ENCODE measurements at places on chromosomes 16 and 17. TPM values are rescaled to one million over a fixed set of nuclear protein-coding genes. Genes with fewer than 3 reads are reported as not detected.

DNA sequence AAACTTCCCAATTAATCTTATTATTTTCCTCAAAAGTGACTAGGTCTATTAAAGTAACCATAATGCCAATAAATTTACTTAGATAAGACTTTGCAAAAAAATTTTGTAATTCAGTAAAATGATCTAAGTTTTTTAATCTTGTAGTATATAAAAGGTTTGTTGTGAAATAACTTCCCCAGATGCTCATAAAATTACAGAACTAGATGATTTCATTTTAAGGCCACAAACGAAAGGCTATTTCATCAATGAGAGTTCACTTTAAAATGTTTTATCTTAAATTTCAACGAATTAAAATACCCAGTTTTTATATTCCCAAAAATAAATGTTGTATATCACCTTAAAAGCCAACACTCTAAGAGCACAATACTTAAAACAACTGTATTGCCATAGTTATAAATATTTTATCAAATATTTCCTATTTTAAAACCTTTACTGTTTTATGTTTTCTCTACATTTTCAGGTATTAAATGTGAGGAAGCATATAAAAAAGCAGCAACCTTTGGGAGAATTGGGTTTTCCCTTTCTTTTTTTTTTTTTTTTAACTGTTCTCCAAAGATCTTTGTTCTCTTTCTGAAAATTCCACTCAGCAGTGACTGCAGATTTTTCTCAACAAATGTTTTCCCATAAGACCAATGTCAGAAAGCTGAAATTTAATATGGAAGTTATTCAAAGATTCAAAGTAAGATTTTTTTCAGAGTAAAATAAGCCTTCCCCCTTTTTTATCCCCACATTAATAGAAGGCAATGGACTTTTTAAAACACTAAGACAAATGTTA is 169.9 kb downstream of the CYB561 start:
- no peak overlapping the region for H3K4me3 ChIP-seq
- H3K27ac ChIP-seq = no peak overlapping the region
- H3K4me1 ChIP-seq = peaks cover 31% of the 10 kb centered on the region
- DNase-seq = no peak

DNA sequence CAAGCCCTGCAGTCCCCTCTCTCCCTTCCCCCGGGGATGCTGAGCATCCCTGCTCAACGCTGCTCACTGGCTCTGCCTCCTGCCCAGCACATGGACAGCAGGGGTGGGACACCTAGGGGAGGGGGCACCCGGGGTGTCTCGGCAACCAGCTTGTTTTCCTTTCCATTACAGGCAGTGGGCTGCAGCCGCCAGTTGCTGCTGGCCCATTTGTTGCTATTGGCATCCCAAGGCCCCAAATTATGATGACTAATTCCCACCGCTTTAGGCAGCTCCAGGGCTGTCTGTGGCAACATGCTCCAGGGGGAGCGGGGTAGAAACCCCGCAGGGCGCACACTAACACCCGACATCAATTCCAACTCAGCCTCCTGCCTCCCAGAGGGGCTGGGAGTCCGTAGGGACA is 4.9 kb downstream of the SDK2 start:
- H3K36me3 ChIP-seq = no peaks in the 10 kb centered on the region
- peaks cover 2% of the 10 kb centered on the region for H3K27me3 ChIP-seq
- peaks cover 14% of the 10 kb centered on the region for H3K4me1 ChIP-seq
- no peak for DNase-seq

DNA sequence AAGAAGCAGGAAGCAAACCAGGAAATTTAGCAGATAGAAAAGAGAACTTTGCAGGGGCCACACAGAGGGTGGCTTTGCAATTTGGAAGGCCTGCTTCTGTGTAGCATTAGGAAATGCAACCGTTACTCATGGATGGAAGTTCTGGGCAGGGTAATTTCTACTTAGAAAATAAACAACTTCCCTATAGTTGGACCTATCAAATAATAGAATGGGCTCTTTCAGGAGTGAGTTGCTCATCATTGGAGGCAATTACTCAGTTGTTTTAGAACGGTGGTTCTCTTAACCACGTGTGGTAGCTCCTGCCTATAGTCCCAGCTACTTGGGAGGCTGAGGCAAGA is 25.8 kb upstream of the HS3ST2 start:
- H3K27ac ChIP-seq = no peak overlapping the region
- H3K36me3 ChIP-seq = no peaks in the 10 kb centered on the region
- no peak for DNase-seq
- no peak overlapping the region for H3K4me3 ChIP-seq
- peaks cover 5% of the 10 kb centered on the region for H3K27me3 ChIP-seq
- peaks cover 5% of the 10 kb centered on the region for H3K4me1 ChIP-seq

DNA sequence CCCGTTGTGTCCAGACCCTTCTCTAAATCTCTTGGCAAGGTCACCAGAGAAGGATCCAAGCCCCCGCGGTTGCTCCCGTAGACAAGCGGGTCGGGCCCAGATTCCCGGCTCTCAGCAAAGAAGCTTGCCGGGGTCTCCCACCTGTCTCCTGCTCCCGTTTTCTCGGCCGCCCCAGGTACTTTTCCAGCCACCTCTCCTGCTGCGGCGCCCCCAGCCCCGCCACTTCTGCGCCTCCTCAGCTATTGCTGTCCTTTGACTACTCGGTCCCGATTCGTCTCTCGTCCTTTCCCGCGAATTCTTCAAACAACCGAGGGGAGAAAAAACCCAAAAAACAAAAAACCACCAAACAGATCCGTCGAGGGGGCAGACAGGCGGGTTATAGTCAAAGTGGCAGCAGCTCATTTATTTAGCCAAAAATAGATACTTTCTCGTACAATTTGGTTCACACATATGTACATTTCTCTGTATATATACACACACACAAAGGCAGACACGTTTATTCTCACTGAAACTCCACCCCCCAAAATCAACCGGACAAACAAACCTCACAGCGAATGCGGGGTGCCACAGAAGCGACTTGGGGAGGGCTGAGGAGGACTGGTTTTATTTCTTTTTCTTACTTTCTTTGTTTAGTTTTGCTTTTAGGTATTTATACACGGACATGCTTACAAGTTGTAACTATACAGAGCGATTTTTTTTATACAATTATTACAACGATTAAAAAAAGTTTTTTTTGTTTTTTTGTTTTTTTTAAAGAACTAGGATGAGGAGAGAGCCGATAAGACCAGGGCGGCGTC is 3.5 kb downstream of the IRX3 start:
- H3K27me3 ChIP-seq = peaks cover 64% of the 10 kb centered on the region
- no peaks in the 10 kb centered on the region for H3K36me3 ChIP-seq
- no peak overlapping the region for H3K4me3 ChIP-seq

Gene NLRP1
- 28.2 TPM for total RNA-seq

All from activated CD8-positive, alpha-beta T cell treated with anti-CD3 and anti-CD28 coated beads for 36 hours (primary cell).